ENCODE measurements at places on chromosomes 6 and 20. TPM values are rescaled to one million over a fixed set of nuclear protein-coding genes. Genes with fewer than 3 reads are reported as not detected.

Gene DYNLT1
- total RNA-seq: 86.5 TPM

Gene TCF15
- 0.86 TPM for total RNA-seq

Gene TRERF1
- total RNA-seq: 5.7 TPM

Gene SNRPB
- 290 TPM for total RNA-seq
